ENCODE measurements at places on chromosomes 3 and 15.

DNA sequence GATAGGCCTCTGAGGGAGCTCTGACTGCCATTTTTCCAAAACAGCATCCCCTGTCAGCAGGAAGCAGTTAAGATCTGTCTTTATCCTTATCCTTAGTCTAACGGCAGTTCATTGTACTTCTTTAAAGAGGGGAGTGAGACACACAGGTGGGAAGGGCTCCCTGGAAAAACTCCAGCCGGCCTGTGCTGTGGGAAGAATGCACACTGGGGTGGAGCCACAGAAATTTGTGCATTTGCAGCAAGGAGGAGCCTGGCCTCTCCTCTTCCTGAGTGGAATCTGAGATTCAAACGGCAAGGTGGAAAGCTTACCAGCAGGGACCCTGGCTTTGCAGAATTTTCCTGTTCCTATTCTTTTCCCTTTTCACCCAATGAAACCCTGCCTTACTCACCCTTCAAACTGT, 1209.4 kb downstream of the ROBO2 start:
- no peak for DNase-seq

- DNase-seq, result no peak
Observed at GRCh38 chr3:11807686-11808085, 39.0 kb downstream of the TAMM41 start.

DNA sequence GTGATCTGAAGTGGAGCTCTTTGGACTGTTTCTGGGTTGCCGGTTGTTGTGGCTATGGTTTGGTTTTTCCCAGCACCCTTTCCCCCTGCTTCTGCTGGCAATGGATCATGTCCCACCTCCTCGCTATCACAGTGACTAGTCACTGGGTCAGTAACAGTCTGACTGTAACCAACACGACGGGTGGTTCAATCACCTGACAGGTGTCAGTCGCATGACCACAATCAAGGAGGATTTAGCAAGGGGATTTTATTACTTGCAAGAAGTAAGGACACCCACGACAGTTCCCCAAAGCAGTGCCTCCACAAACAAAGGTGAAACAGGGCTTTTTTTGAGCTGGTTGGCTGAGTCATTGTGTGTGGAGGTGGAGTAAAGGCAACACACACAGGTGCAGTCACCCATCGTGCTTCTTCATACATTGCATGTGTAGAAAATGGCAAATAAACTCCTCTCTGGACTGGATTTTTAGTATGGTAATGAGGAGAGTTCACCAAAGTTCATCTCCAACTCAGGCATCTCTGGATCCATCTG, 58.8 kb upstream of the FAM3D start:
- DNase-seq, result no peak

- DNase-seq, result no peak
Observed at GRCh38 chr3:129558772-129559564, 16.0 kb downstream of the H1-8 start.

- no peak for DNase-seq
Observed at GRCh38 chr15:57036352-57036751, 117.9 kb downstream of the TCF12 start.

- no peak for DNase-seq
Observed at GRCh38 chr3:196149831-196150301, 61.3 kb downstream of the ZDHHC19 start.

- DNase-seq, result no peak
Observed at GRCh38 chr3:17047894-17048293, 163.1 kb downstream of the PLCL2 start.

GRCh38 chr3:152126260-152126659, 142.5 kb upstream of the MBNL1 start:
- no peak for DNase-seq

GRCh38 chr3:130081351-130081881, at the start of gene ALG1L2:
TSS of gene ALG1L2 (plus strand) at chr3:130081831. CDS start at chr3:130082017, 186 bp downstream.
- no peak for DNase-seq

Measured in activated naive CD8-positive, alpha-beta T cell treated with anti-CD3 and anti-CD28 coated beads, Interleukin-2, amount 10 ng/mL, durations not matched to agents 7 days and 5 days (primary cell).